ENCODE measurements at places on chromosomes 2 and 18.

DNA sequence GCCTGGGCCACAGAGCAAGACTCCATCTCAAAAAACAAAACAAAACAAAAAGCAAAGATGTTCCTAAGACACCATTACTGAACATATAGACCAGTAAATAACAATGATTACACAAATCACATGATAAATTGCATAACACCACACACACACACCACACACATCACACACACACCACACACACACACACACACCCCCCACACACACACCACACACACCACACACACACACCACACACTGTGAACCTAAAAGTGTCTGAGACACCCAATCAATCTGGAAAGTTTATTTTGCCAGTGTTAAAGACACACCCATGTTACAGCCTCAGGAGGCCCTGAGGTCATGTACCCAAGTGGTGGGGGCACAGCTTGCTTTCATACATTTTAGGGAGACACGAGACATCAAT lies 62.6 kb upstream of the ASAP2 start:
- DNase-seq, result no peak

DNA sequence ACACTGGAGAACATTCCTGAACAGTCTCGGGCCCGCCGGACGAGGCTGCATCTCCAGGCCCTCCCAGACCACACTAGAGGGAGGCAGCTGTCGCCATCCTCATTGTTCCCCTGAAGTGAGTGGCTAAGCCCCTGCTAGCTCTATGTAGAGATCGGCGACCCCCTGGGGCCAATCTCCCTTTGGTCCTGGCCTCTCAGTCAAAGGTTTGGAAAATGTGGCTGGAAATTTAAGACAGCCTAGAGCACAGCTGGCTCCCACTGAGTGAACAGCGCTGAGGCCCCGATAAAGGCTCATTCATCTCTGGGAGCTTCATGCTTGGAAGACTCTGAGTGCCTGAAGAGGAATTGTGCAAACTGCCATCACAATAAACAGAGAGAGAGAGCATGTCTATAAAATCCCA lies 360.3 kb downstream of the CLIP4 start:
- DNase-seq, result no peak

DNA sequence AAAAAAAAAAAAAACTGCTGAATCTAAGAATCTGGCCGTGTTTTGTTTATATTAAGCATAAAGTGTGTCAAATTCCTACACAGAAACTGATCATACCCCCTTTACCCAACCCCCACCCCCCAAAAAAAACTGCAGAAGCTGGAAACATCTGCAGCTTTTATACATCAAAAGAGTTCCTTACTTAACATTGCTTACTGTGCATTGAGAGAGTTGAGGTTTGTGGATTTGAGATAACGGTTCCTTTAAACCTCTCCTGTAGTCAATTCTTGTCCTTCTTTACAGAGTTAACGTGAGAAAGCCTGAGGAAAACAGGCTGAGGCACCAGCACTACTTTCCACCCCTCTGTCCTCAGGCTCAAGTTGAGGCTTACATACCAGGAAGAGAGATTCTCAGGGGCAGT lies 34.5 kb downstream of the FRZB start:
- no peak for DNase-seq

- no peak for DNase-seq
Observed at GRCh38 chr2:217149087-217149660, 289.3 kb upstream of the TNP1 start.

DNA sequence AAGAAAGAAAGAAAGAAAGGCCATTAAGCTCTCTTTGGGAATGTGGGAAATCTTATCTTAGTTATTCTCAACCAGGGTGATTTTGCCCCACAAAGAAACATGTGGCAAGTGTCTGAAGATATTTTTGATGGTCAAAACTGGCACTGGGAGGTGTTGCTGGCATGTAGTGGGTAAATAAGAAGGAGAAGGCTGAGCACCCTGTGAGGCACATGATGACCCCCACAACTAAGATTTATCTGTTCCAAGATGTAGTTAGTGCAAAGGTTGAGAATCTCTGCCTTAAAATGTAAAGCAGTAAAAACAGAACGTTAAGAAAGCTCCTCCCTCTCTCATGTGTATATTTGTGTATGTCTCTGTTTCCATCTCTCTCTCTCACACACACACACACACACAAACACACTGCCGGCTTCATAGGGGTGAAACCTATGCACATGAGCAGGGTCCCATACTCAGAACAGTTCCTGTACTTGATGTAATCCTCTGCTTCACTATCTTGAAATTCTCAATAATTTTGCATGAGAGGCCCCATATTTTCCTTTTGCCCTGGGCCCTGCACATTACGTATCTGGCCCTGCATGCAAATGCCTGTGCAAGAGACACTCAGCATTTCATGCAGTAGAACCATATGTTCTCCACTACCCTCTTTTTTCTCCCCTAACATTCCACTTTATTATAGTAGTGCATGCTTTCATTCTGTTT lies 94.3 kb downstream of the MREG start:
- no peak for DNase-seq

DNA sequence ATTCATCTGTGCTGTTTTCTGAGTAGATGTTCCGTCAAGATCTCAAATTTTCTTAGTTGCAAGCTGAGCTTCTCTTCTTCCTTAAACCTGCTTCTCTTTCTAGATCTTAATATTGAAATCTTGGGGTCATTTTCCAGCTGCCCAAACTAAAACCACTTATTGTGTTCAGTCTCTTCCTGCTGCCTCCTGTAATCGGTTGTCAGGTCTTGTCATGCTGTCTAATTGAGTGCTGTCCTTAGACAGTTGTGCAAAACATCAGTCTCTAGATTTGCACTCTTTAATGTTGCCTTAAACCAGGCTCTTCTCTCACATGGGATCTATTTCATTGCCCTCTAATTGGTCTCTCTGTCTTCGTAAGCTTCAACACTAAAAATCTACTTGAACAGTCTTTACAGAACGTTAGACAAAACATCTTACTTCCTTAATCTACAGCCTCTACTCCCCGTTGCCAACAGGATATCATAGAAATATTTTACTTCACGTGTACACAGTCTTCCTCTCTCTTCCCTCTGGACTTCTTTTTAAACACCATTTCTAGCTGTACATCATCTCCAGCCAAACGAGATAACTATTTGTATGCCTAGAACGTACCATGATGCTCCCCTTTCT lies 34.9 kb downstream of the GPD2 start:
- DNase-seq, result no peak

GRCh38 chr2:101821828-101822458 lies 124.4 kb downstream of the MAP4K4 start:
- DNase-seq, result no peak

DNA sequence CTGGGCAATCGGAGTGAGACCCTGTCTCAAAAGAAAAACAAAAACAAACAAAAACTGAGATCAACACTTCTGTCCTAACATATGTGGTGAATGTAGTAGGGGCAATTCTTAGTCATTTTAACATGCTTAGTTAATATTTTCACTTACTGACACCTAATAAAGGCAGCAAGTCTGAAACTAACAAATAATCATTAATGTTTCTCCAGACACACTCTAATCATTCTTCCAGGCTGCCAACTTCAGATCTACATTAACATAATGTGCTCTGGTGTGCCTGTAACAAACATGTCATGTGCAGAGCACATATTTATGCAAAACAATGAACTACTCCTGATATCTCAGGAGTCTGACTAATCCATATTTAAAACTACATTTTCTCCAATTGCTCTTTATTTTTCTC lies 6.0 kb downstream of the KRCC1 start:
- no peak for DNase-seq

DNA sequence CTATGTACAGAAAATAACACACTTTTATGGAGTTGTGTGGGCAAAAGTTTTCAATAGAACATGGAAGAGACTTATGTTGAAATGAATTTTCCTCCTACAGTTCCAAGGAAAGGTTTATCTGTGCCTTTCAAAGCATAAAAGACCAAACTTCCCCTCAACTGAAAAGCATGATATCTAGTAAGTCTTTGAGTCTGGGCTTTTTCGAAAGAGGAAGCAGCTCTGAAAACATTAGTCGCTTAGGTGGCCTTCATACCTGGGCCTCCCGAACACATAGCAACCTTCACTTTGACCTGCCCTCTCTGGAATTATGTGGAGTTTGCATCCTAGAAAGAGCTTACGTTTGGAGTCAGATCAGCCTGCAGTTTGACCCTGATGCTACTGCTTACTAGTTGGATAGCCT lies 4.8 kb upstream of the CAPN14 start:
- no peak for DNase-seq

GRCh38 chr2:30029804-30030203 lies 108.4 kb upstream of the ALK start:
- DNase-seq, result no peak

GRCh38 chr2:246489-247144 lies 17.2 kb downstream of the SH3YL1 start:
- DNase-seq, result no peak

- DNase-seq, result no peak
Observed at GRCh38 chr18:77765468-77765867, 515.8 kb downstream of the GALR1 start.

DNA sequence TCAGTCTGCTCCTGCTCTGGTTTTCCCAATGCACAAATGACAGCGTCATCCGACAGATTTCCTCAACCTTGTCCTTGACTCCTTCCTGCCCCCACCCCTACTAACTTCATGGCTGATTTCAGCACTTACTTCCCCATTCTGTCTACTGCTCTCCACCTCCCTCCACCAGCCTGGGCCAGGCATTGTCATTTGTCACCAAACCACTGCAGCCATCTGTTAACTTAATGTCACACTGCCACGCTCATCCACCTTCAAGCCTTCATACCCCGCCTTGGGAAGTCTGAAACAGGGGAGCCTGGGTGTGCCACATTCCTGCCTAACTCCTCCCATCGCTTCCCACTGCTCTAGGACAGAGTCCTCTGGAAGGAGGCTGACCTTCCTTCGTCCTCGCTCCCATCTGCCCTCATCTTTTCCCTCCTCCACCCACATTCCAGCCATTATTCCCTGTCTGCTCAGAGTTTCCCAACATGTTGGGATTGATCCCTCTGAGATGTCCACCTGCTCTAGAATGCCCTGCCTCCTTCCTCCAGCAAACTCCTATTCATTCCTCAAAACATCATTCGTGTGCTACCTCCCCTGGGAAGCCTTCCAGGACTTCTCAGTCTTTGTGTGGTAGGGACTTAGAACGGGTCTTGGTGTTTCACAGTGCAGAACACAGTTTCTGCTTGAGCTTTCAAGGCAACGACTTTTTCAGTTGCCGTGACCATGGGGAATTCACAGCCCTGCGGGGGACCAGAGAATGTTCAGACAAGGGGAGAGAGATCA lies 42.2 kb upstream of the SMAD7 start:
- no peak for DNase-seq

DNA sequence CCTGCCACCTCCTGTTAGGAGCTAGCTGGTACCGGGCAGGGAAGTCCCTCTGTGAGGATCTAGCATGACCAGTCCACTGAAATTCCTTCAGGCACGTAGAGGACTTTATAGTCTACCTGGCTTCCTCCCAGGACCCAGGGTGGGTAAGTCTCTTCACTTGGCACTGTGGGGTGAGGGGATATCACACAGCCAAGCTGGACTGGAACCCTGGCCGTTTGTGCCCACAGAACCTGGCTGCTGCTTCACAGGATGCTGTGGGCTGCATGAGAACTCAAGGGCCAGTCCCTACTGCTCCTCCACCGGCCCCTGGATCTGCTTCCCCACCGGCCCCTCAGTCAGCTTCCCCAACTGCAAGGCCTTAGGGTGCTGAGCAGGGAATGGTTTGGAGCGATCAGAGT lies 35.8 kb downstream of the HS1BP3 start:
- DNase-seq, result no peak

DNA sequence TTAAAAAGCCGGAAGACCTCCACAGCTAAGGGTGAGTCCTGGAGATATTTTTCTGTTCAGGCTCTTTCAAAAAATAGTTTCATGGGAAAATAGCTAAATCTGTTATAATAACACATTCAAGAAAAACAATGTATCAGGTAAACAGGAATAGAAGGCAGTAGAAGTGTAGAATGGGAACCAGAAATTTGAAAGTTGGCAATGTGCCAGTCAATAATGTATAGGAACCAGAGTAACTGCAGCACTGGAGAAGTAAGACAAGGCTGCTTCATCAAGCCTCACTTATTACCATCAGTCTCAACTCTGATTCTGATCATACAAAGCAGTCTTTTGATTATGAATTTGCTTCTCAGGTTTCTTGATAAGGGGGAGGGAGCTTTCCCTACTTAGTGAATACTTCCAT lies 81.4 kb upstream of the VRK2 start:
- no peak for DNase-seq

GRCh38 chr2:64525317-64525613 lies 1.1 kb downstream of the AFTPH start:
- DNase-seq, result no peak

GRCh38 chr2:120305296-120305695 lies 40.6 kb upstream of the INHBB start:
- no peak for DNase-seq

DNA sequence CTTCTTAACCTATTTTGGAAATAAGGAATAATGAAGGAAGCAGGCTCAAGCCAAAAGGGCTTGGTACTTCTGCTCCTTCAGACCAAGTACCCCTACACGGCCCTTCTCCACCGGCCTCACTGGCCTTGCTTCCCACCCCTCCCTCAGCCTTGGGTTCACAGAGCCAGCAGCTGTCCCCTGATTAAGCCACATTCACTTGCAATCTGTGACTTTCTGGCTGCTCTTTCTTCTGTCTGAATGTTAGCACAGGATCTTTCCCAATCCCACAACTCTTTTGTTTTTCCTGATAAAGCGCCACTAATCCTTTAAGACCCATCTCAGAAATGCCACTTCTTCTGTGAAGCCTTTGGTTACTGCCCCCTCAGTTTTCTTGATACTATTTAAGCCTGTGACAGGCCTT lies 52.4 kb downstream of the REEP1 start:
- DNase-seq, result no peak
